ENCODE measurements at places on chromosomes 2 and 18. TPM values are rescaled to one million over a fixed set of nuclear protein-coding genes. Genes with fewer than 3 reads are reported as not detected.

DNA sequence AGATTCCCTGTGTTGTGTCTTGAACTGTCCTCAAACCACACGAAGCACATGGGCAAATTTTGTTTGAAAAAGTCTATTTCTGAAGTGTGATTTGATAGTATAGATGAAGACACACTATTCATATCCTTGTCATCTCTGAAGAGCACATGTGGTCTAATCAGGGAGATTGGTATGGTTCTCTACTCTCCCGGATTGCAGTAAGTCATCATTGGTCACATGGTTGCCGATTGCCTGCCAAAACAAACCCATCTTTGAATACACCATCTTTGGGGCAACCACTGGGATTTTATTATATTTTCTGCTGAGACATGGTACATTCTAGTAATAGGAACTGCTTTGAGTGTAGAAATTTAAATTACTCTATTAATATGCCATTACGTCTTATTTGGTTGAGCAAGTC lies 186.9 kb downstream of the MYO1B start:
- DNase-seq, result no peak
- no peak overlapping the region for H3K27ac ChIP-seq
- no peaks in the 10 kb centered on the region for H3K27me3 ChIP-seq
- no peaks in the 10 kb centered on the region for H3K4me1 ChIP-seq

The SCYGR7 gene
- not detected for total RNA-seq

The IL37 gene
- not detected for total RNA-seq

The CAMKMT gene
- 11.6 TPM for total RNA-seq
